ENCODE measurements at places on chromosomes 12 and 14.

DNA sequence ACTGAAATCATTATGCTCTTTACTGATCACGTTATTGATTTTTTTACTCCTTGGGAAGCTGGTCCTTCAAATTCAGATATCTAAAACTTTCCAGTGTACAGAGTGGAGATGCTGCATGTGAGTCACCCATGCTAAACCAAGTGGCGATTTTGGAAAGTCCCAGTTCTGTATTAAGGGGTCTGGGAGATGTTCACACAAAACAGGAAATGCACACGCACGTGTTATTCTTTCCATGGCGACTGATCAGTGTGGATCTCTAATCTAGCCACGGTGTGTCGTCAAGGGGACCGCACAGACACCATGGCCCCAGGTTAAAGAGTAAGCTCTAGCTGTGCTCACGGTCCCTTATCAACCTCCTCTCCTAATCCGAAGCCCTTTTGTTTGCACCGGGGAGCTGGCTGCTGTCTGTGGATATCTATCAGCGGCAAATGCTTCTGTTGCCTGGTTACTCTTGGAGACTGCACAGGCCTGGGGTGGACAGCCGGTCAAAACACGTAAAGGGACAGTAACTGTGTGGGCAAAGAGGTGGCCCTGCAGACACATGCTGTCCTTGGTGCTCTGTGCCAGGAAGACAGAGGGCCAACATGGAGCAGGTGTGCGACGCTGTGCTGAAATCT lies 96.6 kb downstream of the RIMBP2 start:
- DNase-seq: peak; percentile 37

- no peak for DNase-seq
Observed at GRCh38 chr14:79352076-79352630, 859.2 kb downstream of the DIO2 start.

DNA sequence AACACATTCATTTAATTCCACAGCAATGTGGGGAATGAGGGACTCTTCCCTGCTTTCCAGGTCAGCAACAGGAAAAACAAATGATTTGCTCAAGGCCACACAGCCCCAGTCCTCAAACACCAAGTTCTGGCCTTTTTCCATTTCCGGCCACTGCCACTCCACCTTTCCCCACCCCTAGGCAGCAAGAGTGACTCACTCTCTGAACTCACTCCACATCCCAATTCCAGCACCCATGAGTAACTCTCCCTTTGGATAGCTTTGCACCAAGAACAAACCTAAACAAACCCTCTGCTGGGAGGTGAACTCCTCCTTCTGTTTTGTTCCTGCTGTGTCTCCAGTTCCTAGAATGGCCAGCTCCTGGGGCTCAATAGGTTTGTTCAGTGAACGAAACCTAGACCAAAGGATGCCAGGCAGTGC lies 30.4 kb upstream of the PLEKHG6 start:
- DNase-seq: peak; percentile 95

DNA sequence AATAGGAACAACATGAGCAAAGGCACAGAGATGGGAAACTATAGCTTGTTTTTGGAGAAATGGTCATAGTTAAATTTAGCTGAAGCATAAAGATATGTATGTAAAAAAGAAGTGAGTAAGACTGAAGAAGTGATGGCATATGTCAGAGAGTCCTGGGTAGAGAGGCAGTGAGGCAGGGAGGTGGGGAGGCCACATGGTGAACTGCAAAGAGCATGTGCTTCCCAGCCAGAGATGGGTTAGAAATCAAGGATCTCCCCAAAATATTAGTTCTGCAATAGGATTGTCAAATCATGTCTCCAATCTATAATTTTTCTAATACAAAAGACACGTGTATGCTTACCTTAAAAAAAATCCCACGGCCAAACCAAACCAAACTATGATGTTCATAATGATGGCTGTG lies 82.1 kb upstream of the STXBP6 start:
- DNase-seq: no peak

DNA sequence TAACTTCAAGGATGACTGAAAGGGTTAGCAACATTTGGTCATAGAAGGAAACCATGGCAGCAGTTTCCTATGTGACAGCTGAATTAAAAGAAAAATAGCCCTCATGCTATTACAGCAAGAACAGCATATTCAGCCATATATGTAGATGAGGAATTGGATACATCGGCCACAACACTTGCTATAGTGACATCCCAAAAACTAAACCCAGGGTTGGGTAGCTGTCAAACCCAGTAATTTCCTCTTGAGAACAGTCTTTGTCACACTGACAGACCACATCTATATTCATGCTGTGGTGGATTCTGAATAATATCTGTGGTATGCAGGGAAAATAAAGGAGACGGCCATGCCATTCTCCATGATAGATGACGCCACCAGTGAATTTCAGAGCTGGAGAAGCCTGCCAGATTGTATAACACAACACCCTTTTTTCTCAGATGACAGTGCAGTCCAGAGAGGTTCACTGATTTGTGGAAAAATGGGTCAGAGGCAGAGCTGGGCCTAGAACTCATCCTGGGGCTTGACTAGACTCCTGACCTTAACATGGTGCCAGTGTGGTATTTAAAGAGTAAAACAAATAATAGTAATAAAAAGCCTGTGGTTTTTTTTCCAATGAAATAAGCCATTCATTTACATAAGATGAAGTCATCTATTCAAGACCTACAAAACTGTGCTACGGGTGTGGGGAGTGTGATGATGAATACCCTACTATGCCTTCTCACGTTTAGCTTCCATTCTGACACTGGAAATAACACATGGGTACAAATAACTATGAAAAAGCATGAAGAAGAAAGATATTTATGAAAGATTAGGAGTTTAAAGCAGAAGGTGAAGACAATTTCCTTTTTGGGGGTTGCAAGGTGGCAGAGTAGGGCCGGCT lies 32.3 kb downstream of the EFCAB11 start:
- peak; percentile 78 for DNase-seq

All from kidney tubule cell (primary cell).